ENCODE measurements at places on chromosomes 1 and 21.

DNA sequence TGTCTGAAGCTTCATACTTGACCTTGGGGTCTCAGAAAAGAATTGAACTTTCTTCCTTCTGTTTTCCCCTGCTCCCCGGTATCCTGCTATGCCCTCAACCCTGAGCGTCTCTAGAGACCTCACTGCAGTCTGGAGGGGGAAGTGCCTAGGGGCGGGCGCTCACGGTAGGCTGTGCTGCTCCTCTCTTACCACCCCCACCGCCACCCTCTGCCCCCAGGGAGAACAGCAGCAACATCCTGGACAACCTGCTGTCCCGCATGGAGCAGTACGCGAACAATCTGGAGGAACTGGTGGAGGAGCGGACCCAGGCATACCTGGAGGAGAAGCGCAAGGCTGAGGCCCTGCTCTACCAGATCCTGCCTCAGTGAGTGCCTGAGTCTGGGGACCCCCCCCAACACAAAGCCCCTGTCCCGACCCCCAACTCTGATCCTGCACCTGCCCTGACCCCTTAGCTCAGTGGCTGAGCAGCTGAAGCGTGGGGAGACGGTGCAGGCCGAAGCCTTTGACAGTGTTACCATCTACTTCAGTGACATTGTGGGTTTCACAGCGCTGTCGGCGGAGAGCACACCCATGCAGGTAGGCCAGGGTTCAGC, 10.3 kb downstream of the NPR1 start:
- DNase-seq, result no peak

- no peak for DNase-seq
Measured at GRCh38 chr1:177163844-177164379, 600 bp downstream of the ASTN1 start.

GRCh38 chr1:179228783-179229213, 679 bp downstream of the ABL2 start:
- DNase-seq, result peak; percentile 23

DNA sequence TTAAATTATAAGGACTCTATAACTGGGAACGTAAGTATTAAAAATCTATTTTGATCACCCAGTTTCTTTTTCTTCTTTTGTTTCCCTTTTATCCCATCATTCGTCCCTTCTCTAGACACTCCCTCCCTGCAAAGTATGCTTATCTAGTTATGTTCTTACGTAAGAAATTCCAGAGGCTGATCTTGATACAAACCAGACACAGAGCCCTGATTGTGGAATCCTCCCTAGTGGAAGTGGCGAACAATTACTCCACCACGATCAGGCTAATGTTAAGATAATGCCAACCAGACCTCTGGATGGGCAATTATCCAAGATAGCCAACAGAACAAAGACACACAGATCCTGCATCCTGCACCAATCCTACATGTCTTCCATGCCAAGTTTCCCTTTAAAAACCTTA, 1557.4 kb downstream of the PLA2G4A start:
- no peak for DNase-seq
